ENCODE measurements at places on chromosomes 7 and 10.

GRCh38 chr10:104447331-104447730 lies 93.7 kb downstream of the CFAP58 start:
- DNase-seq, result no peak

DNA sequence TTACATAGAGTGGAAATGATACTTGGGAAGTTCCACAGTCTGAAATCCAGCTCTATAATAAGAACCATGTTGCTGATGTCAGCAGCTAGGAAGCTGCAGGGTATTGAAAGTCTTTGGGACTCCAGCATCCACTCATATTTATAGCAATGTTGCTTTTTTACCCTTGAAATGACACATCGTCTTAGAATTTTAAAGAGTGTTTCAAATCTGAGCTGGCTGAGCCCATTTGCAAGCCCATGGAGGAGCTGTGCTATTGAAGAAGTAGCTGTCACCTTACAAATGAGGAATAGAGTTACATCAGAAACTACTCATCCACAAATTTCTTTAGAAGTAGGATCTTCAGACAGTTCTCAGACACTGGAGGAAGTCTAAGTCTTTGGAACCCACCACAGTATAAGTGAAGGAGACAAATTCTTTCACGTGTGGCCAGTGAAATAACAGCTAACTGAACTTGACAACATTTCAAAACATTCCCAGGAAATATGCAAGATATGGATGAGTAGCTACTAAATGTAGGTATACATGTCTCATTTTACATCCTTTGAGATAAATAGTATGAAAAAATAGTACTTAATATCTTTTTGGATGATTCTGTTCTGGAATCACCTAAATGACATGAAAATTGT lies 203.6 kb downstream of the ZNF365 start:
- peak; percentile 93 for DNase-seq

DNA sequence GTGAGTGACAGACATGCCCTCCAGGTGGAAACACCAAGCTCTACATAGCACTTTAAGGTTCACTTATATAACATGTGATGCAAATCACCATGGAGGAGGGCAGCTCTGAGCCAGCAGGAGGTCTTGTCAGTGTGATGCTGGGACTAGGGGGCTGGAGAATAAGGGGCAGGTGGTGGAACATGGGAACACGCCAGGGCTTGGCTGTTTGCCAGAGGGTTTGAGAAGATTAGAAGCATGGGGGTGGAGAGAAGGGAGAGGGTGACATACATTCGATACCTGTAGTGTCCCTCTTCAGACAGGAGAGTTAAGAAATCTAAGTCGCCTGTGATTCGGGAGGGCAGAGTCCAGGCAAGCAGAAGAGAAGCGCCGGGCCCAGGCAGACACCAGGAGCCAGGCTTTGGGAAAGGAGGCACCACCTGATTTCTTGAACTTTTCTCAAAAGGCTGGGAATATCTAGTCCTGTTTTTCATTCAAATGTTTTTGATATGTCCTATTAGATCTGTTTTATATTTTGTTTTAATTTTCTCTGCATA lies 16.9 kb upstream of the LAMB4 start:
- no peak for DNase-seq

GRCh38 chr7:93284908-93285307 lies 52.7 kb downstream of the VPS50 start:
- no peak for DNase-seq

GRCh38 chr10:82319562-82319961 lies 444.6 kb downstream of the NRG3 start:
- no peak for DNase-seq

GRCh38 chr7:51602376-51602775 lies 285.8 kb upstream of the COBL start:
- DNase-seq, result no peak

DNA sequence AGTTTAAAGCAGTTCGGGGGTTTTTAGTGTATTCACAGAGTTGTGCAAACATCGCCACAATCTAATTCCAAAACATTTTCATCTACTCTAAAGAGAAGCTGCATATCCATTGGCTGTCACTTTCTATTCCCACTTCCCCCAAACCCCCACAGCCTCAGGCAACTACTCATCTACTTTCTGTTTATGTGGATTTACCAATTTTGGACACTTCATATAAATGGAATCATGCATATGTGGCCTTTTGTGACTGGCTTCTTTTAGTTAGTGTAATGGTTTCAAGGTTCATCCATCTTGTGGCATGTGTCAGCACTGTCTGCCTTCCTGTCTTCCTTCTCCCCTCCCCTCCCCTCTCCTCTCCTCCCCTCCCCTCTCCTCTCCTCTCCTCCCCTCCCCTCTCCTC lies 78.5 kb upstream of the FZD1 start:
- DNase-seq, result no peak

DNA sequence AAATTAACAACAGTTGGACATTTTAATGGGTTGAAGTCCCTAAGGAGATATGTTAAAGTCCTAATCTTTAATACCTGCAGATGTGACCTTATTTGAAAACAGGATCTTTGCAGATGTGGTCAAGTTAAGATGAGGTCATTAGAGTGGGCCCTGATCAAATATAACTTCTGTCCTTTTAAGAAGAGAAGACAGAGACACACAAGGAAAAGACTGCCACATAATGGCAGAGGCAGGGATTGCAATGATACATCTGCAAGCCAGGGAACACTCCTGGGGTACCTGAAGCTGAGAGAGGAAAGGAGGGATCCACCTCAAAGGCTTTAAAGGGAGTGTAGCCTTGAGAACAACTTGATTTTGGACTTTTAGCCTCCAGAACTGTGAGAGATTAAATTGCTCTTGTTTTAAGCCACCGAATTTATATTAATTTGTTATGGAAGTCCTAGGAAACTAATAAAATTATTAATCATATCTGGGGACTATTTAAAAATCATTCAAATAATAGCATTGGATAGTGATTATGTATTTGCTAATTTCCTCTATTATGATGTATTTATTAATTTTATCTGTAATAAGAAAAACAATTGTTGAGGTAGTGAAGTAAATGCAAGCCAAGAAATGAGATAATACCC lies 700.0 kb upstream of the PCDH15 start:
- peak; percentile 21 for DNase-seq

DNA sequence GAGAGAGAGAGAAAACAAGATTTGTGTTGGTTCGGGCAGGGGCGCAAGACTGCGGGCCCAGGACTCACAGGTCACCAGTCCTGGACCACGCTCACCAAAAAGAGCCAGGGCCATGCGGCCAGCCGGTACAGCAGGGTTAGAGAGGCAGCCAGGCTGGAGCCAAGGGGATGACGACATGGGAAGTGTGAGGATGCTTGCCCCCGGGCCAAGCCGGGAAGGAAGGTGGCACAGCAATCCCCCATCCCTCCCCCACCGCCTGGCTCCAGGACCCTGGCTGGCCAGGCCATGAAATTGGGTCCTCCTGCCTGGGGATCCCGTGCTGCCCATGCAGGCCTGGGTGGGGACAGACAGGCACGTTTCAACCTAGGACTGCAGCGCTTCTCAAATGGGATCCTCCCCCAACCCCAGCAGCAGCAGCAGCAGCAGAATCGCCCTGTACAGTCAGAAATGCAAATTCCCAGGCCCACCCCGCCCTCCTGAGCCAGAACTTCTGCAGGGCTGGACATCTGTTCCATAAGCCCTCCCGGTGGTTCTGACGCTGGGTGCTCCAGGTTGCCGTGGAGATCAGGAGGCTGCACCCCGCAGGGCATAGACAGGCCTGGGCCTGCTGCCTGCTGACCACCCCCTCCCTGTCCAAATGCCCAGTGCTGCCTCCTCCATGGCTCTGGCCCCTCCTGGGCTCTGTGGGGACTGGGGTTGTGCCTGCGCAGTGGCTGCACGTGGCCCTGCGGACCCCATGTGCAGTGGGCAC lies 35.0 kb downstream of the YKT6 start:
- no peak for DNase-seq

DNA sequence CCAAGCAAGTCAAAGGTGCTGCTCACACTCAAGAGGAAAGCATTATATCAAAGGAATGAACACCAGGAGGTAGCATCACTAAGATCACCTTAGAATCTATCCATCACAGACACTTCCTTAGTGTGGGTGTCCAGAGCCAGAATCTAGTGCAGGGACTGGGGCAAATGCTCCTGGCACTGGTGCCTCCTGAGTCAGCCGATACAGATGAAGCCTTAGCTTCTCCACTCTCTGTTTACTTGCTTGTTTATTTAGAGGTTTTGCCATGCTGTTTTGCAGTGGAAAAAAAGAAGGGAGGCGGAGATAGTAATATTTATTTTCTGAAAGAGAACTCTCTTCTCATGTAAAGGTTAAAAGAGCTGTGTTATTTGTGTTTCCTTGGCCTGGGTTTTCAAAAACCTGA lies 303.1 kb downstream of the WDR11 start:
- DNase-seq, result no peak

DNA sequence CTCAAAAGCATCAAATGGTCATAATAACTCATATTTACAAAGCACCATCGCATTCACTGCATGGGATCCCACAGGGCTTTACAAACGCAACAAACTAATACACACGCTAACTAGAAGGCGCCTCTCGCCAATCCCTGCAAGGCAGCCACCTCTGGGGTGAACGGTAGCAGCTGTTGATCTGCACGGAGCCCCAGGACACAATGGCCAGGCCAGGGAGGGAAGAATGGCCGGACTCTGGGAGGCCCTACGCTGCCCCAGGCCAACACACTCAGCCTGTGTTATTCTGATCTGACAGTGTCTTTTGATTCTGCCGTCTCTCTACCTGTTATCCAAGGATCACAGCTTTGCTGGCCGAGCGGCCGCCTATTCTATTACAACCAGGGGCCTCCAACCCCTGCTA lies 41.8 kb downstream of the HABP2 start:
- DNase-seq, result no peak

DNA sequence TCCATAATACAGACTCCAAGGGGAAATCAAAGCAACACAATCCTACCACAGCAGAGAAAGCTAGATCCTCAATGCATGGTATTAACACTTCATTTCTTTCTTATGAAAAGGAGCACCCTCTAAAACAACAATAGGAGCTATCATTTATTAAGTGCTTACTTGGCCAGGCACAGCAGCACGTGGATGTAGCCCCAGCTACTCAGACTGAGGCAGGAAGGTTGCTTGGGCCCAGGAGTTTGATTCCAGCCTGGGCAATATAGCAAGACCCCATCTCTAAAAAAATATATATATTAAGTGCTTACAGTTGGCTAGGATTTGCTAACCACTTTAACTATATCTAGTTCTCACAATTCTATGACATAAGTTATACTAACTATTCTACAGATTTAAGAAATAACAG lies 12.2 kb downstream of the SNX13 start:
- DNase-seq, result no peak

- no peak for DNase-seq
Measured at GRCh38 chr10:132900211-132900756, 42.1 kb downstream of the CFAP46 start.

DNA sequence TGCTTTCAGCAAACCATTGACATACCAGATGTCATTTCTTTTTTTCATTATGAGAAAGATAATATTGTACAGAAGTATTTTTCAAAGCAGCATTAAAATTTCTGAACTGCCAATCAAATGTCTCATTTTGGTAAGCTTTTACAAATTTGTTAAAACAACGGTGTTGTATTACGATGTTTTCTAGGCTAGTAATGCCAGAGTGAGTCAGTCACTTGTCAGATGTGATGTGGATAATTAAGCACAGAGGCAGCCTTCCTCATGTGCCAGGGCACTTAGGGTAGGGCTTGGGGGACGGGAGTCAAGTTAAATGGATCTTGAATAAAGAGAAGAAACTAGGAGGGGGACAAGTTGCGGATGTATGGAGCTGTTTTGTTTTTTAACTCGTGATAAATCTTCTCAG lies 10.1 kb downstream of the PSTK start:
- no peak for DNase-seq

DNA sequence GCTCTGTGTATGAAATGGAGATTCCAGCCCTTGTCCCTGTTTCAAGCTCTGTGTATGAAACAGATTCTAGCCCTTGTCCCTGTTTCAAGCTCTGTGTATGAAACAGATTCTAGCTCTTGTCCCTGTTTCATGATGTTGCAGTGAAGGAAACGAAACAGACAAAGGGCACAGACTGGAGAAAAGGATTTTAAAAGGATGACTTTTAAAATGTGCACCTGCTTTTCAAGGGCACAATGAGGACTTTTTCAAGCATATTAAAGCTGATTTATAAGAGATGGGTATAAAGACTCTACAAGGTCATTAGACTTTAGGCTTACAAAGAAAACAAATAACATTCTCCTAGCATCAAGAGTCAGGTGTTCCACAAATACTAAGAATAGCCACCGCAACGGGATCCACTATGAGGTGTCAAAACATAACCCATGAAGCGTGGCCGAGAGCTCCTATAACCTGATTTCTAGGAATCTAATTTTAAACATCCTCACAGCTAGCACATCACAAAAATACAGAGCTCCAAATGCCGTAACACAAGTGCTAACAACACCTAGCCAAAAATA lies 29.0 kb downstream of the DIP2C start:
- no peak for DNase-seq

GRCh38 chr10:2236876-2237275 lies 499.6 kb upstream of the ADARB2 start:
- DNase-seq, result no peak

- DNase-seq, result peak; percentile 28
Measured at GRCh38 chr10:30538086-30538485, 91.5 kb downstream of the LYZL2 start.

DNA sequence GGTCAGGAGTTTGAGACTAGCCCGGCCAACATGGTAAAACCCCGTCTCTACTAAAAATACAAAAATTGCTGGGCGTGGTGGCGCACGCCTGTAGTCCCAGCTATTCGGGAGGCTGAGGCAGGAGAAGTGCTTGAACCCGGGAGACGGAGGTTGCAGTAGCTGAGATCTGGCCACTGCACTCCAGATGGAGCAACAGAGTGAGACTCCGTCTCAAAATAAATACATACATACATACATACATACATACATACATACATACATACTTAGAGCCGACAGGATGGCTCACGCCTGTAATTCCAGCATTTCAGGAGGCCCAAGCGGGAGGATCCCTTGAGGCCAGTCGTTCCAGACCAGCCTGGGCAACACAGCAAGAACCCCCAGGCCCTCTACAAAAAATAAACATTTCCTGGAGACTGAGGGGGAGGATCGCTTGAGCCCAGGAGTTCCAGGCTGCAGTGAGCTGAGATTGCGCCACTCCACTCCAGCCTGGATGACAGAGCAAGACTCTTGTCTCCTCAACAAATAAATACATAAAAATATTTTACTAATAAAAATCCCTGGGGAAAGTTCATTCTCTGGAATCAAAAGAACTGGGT lies 90.9 kb upstream of the TNRC18 start:
- DNase-seq, result peak; percentile 49

GRCh38 chr7:12258074-12258473 lies 47.0 kb downstream of the TMEM106B start:
- DNase-seq, result no peak

- no peak for DNase-seq
Measured at GRCh38 chr10:114282526-114282925, 43.5 kb downstream of the VWA2 start.
